SK-MEL-5 (cell line): ENCODE measurements at places on chromosomes 7 and 10.
A peak's percentile ranks its signal among the peaks of the same experiment; 100 is the strongest.

GRCh38 chr10:48238826-48239520 lies 35.5 kb downstream of the FRMPD2 start:
- DNase-seq: no peak

DNA sequence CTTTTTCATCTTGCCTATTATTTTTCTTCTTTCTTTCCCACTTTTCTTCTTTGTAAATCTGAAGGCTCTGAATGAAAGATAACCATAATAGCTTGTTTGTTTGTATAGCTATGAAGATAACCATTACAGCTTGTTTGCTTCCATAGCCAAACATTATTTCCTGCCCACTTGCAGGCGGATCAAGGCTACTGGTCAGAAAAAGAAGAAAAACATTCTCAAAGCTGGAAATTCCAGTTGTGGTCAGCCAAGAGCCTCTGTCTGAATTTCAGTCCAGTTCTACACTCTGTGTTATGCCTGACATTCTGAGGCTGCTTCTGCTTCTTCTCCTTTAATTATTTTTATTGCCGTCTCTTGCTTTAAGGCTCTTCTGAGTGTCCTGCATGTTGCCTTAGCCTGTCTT lies 48.9 kb downstream of the TMEM178B start:
- DNase-seq: no peak

GRCh38 chr10:37868796-37869195 lies 11.4 kb upstream of the ZNF248 start:
- DNase-seq: no peak

DNA sequence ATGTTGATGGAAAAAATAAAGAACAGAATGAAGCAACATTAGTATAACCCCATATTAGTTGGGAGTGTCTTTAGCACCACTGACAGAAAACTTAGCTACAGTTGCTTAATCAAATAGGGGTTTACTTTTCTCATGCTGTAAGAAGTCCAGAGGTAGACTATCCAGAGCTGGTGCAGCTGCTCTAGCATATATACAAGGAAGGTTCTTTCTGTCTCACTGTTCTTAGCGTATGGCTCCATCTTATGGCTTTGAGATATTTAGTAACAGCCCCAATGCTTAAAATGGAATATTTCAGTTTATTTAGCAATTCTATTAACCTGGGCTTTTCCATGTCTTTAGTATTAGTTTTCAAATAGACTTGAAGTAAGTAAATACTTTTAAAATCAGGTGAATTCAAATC lies 15.2 kb upstream of the WNT2 start:
- peak; percentile 26 for DNase-seq

DNA sequence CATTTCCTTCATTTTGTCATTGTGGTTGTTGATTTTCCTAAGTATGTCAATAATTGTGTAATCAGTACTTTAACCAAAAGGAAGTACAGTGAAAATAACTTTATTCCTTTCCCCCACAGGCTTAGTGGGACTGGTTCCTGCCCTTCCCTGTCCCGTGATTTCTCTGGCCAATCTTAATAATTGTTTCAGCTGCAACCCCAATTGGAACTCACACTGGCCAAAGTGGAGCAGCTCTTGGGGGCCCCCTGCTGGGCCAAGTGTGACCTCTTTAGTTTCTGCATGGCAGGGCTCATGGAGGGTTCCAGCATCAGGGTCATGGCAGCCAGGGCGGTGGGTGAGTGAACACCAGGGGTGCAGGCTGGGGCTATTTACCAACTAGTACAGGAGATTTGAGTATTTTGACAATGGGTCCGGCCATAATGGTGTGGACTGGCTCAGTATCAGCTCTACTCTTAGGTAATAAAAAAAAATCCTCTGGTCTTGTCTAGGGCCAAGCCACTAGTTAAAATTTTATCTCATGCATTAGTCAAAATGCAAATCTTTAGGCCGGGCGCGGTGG lies 31.7 kb downstream of the CYCS start:
- DNase-seq: peak; percentile 96

DNA sequence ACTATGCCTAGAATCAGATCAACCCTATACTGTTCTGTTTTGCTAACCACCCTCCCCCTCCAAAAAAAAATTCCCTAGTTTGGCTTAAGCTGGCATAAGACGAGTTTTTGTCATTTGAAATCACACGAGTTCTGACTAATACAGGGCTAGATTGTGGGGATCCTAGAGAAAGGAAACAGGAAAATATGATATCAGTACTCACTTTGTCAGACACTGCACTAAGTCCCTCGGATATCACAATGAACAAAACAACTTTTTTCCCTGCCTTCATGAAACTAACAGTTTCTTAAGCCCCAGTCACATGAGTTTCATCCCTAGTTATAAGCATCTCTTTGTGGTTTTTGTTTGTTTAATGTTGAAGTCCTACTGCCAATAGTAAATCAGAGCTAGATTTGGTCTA lies 118.5 kb downstream of the ITGB8 start:
- DNase-seq: peak; percentile 99

- DNase-seq: no peak
Measured at GRCh38 chr7:4851459-4852422, 10.1 kb downstream of the PAPOLB start.

DNA sequence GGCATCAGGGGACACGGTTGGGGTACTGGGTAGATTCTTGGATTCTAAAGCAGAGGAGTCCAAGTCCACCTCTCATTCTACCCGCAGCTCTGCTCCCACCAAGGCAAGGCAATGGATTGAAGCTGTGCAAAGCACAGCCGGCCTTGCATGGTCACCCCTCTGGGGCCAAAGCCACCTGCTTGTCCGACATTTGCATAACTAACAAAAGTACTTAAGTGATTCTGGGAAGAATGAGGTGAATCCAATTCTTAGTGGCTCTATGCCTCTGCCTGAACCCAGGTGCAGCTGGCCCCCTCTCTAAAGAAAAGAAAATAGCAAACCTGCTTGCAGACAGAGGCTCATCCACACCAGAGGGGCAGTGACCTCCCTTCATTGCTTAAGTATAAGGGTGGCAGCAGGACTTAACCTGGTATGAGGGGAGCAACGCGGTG lies 10.7 kb upstream of the COBL start:
- no peak for DNase-seq

DNA sequence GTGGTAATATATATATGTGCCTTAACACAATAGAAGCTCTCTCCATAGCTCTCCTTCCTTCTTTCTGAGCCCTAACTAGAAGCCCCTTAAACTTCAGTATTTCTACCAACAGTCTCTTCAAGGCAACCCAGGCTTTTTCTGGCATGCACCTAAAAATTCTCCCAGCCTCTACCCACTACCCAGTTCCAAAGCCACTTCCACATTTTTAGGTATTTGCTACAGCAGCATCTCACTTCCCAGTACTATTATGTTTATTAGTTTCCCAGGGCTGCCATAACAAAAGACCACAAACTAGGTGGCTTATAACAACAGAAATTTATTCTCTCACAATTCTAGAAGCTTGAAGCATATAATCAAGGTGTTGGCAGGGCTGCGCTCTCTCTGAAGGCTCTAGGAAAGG lies 15.7 kb upstream of the TNKS2 start:
- no peak for DNase-seq

DNA sequence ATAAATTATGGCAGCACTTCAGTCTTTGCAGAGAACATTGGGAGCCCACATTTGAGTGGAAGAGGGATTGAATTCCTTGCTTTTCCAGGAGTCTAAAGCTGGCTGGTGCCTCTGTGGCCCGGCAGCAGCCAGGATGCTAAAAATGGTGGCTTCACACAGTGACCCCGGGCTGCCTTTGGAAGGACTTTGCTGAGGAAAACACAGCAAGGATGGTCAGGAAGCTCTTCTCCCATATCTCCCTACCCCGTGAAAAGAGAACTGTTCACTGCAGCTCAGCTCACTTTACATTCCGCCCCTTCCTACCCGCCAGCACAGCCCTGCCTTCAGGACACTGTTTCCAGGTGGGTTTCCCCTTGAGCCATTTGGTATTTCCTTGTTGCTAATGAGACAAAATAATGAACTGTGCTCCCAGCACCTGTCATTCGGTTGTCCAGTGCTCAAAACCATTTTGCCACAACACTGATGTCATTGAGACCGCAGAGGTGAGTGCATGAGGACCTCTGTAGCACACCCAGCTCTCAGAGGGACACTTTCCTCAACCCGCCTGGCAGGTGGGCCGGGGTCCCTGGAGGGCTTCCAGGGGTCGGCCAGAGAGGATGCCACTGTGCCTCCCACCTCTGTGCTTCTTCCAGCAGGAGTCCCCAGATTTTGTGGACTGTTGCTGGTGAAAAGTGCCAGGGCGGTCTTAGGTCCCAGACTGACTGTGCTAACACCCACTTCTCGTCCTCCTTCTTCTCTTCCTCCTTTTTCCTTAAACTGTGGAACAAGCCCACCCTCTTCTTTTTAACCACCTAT lies 255.7 kb upstream of the PPP2R2D start:
- no peak for DNase-seq

GRCh38 chr10:117346574-117346973 lies 28.7 kb downstream of the PDZD8 start:
- DNase-seq: no peak

GRCh38 chr7:98474558-98474957 lies 73.7 kb upstream of the BAIAP2L1 start:
- no peak for DNase-seq

DNA sequence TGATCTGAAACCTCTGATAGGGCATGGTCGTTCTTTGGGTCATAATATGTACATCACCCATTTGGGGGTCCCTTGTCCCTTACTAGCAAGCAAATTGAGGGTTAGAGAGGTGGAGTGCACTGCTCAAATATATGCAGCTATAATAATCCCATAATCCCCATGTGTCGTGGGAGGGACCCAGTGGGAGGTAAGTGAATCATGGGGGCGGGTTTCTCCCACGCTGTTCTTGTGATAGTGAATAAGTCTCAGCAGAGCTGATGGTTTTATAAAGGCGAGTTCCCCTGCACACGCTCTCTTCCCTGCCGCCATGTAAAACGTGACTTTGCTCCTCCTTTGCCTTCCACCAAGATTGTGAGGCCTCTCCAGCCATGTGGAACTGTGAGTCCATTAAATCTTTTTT lies 262.7 kb downstream of the BMPER start:
- DNase-seq: no peak

- no peak for DNase-seq
Measured at GRCh38 chr7:140902303-140902953, 22.3 kb downstream of the BRAF start.

- DNase-seq: no peak
Measured at GRCh38 chr7:93476491-93477344, 97.8 kb downstream of the CALCR start.

GRCh38 chr7:133688483-133689239 lies 435.8 kb downstream of the EXOC4 start:
- DNase-seq: no peak

DNA sequence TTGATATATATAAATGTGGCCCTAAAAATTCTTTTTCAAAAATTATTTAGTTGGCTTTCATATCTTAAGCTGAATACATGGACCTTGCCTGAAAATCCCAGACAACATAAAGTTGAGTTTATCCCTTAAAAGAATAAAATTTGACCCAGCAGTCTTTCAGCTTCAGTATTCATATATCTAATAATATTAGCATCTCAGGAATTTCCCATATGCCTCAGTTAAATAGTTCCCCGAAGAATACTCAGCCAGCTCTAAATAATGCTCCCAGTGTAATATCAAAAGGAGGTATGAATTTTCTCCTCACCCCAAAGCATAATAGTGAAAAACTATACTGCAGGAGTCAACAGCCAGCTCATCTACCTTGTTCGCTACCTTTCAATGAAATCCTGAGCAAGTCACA lies 145.9 kb downstream of the CTNNA3 start:
- no peak for DNase-seq

- DNase-seq: no peak
Measured at GRCh38 chr10:79336739-79337138, 10.5 kb upstream of the PPIF start.
